T-cell (primary cell): ENCODE measurements at places on chromosomes 3 and 15.

- no peak for DNase-seq
These were observed 7.3 kb upstream of the HRH1 start for GRCh38 chr3:11146773-11147660.

DNA sequence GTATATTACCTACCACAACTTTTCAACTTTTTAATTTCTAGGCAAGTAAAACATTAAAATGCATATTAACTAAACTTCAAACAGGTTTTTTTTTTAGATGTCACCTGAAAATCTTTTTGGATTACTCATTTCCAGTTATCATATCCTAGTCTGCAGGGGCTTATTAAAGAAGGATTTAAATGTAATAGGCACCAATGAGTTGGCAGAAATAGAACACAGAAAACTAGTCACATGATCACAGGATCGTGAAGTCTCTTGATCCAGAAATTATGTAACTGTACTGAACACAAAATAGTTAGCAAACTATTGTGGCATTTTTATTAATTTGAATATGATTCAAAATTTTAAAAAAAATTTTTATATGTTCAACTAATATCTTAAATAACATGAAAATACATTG, 654.4 kb upstream of the NAALADL2 start:
- DNase-seq = no peak

GRCh38 chr3:178072391-178073305, 463.6 kb upstream of the KCNMB2 start:
- DNase-seq = no peak

GRCh38 chr3:55163421-55163820, 235.6 kb upstream of the LRTM1 start:
- no peak for DNase-seq

- no peak for DNase-seq
These were observed 40.9 kb downstream of the STRIT1 start for GRCh38 chr3:155252535-155252934.

GRCh38 chr3:71067977-71068654, 515.4 kb downstream of the FOXP1 start:
- no peak for DNase-seq

- no peak for DNase-seq
These were observed 91.8 kb upstream of the ALCAM start for GRCh38 chr3:105274958-105275357.
